ENCODE measurements at places on chromosomes 5 and 9.

- DNase-seq: no peak
Measured at GRCh38 chr9:124348363-124348762, 66.9 kb downstream of the PSMB7 start.

GRCh38 chr5:127056896-127057295 is 16.4 kb downstream of the C5orf63 start:
- no peak for DNase-seq

DNA sequence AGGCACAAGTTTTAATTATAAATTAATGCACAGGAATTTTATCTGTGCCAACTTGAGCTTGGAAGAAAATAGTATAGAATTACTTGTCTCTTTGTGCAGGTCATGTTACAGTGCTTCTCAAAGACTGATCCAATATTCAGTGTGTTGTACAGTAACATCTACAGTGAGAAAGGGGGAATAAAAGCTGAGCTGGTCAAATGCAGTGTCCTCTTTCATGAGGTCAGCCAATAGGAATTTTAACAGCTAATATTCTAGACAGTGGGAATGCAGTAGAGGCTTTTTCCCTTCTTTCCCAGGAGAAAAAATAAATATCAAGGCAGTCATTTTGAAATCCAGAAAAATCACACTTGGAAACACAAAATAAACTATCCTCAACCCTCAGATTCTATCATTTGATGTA is 95.7 kb upstream of the ITGA1 start:
- no peak for DNase-seq

- DNase-seq: no peak
Measured at GRCh38 chr5:135399794-135400542, 937 bp upstream of the MACROH2A1 start.

GRCh38 chr9:95506678-95507463 is 9.9 kb downstream of the PTCH1 start:
- DNase-seq: no peak

DNA sequence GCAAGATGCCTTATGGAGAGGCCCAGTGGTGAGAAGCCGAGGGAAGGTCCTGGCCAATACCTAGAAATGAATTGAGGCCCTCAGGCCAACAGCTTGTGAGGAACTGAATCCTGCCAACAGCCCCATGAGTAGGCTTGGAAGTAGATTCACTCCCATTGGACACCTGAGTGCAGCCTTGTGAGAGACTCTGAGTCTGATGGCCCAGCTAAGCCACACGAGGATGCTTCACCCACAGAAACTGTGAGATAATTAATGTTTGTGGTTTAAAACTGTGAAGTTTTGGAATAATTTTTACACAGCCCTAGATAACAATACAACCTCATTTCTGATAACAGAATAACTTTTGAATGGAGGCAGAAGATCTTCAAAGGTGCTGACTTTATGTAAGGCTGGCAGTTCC is 65.9 kb upstream of the DAP start:
- DNase-seq: no peak

DNA sequence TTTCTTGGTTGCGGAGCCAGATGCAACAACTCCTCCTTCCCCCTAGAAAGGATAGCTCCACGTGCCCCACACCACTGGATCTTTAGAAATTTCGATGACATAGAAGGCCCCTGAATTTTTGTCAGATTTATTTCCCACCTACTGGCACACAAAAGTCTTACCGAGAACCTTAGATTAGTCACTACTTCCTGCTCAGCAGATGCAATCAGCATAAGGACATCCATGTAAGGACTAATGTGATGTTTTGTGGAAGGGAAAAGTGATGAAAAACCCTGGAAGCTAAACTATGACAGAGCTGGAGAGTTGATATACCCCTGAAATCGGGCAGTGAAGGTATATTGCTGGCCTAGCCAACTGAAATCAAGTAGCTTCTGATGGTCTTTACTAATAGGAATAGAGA is 125.5 kb upstream of the NFIL3 start:
- no peak for DNase-seq

DNA sequence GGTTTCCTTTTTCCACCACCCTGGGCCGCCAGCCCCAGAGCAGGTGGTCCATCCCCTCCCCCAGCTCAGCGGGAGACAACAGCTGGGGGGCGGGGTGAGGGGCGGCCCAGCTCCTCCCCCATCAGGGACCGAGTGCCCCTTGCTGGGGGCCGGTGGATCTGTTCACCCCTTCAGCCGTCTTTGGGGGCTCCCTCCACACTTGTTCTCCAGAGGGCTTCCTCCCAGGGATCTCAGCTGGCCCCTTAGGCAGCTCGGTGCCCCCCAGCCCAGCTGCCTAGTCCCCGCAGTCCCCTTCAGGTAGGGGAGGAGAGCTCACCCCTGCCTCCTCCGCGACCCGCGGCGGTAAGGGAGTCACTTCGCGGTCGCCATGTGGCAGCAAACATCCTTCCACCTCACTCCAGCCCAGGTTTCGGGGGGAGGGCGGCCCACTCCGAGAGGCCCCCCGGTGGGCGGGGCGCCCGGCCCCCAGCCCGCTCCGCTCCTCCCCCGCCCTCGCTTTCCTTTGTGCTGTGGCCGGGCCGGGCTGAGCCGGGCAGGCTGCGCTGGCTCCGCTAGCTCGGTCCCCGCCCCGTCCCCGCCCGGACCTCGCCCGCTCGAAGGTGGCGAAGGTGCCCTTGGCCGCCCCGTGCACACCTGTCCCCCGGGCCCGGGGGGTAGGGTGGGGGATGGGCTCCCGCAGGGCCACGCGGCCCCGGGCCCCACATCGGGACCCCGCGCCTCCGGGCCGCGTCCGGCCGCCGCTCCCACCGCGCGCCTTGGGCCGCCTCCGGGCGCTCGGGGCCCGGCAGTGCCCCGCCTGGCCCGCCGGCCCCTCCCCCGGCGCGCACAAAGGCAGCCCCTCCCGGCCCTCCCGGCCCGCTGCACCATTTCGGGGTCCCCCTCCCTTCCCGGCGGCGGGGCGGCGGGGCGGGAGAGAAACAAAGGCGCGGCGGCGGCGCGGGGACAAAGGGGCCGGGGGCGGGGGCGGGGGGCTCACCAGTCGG is 683 bp downstream of the DBN1 start:
- DNase-seq: peak; percentile 40

DNA sequence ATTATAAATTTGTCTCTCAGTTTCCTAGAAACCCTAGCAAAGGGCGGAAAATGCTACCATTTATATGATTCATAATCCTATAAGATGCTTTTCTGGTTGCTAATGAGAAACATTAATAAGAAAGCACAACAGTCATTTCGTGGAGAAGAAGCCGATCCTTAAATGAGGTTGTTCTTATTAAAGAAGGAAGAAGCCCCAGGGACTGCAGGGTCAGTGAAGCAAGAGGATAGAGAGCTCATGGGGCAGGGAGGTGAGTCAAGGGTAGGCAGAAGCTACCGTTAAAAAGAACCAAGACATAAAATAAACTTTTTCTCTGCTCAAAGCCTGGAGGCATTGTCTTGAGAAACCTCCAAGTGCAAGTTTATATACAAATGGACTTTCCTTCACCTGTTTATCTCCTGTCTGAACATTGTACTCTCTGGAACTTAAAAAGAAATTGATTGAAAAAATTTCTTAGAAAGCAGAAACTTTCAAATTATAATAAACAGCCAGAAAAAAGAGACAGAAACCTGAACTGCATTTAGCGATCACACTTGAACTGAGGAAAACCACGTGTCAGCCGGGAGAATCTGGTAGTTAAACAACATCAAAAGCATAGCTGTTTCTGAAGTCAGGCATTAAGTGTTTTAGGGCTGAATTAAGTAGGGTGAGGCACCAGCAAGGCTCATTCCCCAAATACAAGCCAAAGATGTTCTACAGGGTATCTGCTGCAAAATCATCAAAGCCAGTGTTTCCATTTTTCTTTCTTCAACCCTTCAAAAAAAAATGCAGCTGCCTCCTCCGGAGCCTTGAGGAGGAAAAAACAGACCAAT is 21.9 kb downstream of the HTR4 start:
- no peak for DNase-seq

- no peak for DNase-seq
Measured at GRCh38 chr5:139669662-139670368, 21.7 kb downstream of the CXXC5 start.

GRCh38 chr5:27308153-27308552 is 269.8 kb upstream of the CDH9 start:
- DNase-seq: no peak

DNA sequence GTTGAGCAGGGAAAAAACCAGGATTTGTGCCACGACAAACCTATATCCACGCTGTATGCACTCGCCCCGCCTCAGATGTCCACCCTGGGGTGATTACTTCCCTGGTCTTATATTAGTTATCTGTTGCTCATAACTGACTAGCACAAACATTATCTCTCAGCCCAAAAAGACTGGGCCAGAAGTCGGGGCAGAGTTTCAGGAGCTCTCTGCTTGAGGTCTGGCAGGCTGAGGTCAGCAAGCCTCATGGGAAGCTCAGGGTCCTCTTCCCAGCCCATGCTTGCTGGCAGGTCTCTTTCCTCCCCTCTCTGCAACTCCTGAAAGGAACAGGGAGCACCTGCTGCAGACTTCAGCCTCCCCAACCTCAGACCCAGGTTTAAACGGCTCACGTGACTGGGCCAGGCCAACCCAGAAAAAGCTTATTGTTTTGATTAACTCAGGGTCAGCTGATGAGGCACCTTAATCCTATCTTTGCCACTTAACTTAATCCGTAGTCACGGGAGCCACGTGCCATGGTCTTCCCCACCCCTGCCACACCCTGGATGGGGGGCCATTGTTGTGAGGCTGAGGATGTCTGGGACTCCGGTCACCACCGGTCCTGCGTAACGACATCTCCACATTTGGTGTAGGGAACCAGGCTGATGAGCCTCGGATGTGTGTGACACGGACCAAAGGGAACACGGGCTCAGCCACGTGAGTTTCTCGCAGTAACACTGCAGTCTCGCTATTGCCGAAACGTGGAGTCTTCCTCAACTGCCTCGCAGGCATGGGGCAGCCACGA is 123.7 kb upstream of the IRX4 start:
- DNase-seq: no peak

DNA sequence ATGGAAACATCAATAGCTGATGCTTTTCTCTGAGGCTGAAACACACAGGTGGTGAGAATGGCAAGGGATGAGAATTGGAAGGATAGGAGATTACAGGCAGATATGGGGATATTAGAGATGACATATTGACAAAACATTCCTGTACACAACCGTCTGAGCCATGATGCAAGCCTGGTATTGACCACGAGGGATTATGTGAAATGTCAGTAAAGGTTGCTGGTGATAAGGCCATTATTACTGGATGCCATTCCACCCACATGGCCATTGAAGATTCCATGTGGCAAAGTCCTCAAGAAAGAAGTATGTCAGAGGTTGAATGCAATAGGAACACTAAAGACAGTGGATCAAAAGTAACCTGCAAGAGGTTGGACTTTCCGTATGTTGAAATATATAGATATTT is 15.7 kb downstream of the GRAMD2B start:
- no peak for DNase-seq

GRCh38 chr5:113382731-113383130 is 52.1 kb downstream of the TSSK1B start:
- DNase-seq: no peak

GRCh38 chr9:133658442-133659431 is 22.6 kb downstream of the DBH start:
- no peak for DNase-seq

GRCh38 chr5:76326577-76327302 is 76.3 kb upstream of the IQGAP2 start:
- DNase-seq: no peak

GRCh38 chr5:14082973-14083372 is 60.2 kb upstream of the TRIO start:
- DNase-seq: no peak

GRCh38 chr5:154776167-154776566 is 21.0 kb downstream of the LARP1 start:
- no peak for DNase-seq

GRCh38 chr9:134089972-134090371 is 22.1 kb upstream of the BRD3 start:
- no peak for DNase-seq

DNA sequence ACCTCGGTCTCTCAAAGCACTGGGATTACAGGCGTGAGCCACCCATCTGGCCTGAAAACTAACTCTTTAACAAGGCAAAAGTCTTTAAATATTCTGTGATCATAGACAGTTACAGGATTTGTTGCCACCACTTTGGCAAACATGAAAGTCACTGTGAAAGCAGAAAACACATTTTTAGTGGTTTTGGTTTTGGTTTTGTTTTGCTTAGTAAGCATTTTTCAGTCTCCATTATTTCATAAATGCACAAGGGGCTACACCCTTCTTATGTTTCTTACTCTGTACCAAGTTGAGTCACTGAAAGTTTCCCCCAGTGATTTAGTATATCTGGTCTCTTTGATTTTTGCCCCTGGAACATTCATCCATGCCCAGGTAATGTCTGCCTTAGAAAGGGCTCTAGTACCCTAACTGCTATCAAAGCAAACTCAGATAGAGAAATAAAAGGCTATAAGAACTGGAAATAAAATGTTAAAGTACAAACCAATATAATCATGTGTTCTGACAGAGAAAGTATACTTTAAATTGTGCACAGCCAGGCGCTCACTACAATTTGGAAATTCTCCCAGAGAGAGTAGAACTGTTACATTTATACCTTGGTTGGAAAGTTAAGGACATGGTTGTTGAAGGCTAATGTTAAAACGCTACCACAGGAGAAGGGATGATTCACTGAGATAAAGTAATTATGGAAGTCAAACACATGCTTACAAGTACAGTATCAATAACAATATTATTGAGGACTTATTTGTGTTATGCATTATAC is 1022.5 kb upstream of the DMAC1 start:
- DNase-seq: no peak

DNA sequence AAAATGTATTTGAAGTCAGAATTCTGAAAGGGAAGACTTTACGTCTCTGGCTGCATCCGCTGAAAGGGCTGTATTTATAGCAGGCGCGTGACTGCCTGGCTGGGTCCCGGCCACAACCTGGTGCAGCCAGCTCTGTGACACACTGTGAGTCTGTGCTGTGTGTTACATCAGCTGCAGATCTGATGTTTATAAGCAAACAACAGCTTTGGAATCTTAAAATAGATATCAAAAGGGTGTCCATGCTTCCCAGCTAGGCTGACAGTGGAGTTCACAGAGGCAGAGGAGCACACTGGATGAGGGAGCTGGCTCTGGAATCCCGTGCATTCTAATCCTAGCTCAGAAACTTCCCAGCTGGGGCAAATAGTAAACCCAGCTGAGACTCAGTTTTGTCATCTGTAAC is 433.4 kb upstream of the BRINP1 start:
- no peak for DNase-seq

DNA sequence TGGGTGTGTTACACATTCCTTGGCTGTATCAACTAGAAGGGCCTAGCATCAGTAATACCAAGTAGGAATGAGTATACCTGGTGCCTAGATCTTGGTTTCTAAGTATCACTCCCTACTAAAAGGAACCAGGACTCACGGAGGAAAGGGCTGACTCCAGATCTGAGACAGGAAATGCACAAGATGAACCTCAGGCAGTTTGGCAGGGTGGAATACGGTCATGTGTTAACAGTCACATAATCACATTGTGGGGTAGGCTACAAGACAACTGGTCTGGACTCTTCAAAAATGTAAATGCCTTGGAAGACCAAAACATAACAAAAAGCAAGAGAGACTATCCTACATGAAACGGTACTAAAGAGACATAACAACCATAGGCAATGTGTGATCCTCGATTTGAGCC is 158.8 kb downstream of the CRB2 start:
- no peak for DNase-seq

GRCh38 chr9:92359394-92359995 is 33.7 kb downstream of the CENPP start:
- DNase-seq: no peak

Data from CD4-positive, alpha-beta T cell treated with Interleukin-4 for 4 hours (primary cell).